ENCODE measurements at places on chromosomes 4 and X.

GRCh38 chr4:156983366-156983765, 11.8 kb upstream of the PDGFC start:
- DNase-seq = no peak

DNA sequence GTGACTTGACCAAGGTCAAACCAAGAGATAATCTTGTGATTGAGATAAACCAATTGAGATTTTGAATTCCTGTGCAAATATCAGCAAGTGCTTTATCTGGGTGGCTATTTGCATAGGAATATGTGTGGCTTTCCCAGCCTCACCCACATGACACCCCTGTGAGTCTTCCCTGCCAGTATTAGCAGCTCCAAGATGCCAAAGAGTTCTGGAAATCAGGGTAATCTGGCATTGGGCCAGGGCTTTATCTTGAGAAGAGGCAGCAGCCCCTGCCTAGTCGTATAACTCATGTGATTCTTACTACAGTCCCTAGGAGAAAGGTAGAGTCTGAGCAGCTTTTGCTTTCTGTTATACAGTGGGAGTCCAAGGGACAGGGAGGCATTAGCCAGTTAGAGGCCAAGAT, 87.7 kb downstream of the RLIM start:
- DNase-seq = no peak

DNA sequence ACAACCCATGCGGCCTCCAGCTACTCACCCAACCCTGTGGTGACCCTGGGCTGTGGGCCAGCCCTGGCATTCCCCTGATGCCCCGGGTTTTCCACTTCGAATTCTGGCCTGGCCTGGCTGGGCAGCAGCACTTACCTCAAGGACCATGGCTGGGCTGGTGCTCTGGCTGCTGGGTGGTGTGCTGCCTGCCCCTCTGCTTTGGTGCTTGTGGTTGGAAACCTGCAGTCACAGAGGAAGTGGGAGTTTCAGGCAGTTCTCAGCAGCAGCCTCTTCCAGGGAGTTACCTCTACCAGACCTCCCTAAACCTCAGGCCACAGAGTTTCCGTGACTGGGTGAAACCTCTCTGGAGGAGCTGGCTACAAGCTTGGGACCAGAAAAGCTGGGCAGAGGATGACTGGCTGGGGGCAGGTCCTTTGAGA, at the start of gene CXCR3:
Gene CXCR3, minus strand, starts transcription at position 209 of the 419 bp plus-strand sequence. Its CDS starts 62 bp downstream, at position 147.
- DNase-seq = peak; percentile 58

- DNase-seq = no peak
Observed at GRCh38 chrX:82711457-82711856, 796.6 kb upstream of the POU3F4 start.

GRCh38 chr4:53592122-53592521, 836 bp upstream of the LNX1 start:
- no peak for DNase-seq

GRCh38 chr4:87717276-87718031, 67.4 kb downstream of the DMP1 start:
- no peak for DNase-seq

- no peak for DNase-seq
Observed at GRCh38 chr4:48133669-48134068, 381 bp downstream of the TXK start.

DNA sequence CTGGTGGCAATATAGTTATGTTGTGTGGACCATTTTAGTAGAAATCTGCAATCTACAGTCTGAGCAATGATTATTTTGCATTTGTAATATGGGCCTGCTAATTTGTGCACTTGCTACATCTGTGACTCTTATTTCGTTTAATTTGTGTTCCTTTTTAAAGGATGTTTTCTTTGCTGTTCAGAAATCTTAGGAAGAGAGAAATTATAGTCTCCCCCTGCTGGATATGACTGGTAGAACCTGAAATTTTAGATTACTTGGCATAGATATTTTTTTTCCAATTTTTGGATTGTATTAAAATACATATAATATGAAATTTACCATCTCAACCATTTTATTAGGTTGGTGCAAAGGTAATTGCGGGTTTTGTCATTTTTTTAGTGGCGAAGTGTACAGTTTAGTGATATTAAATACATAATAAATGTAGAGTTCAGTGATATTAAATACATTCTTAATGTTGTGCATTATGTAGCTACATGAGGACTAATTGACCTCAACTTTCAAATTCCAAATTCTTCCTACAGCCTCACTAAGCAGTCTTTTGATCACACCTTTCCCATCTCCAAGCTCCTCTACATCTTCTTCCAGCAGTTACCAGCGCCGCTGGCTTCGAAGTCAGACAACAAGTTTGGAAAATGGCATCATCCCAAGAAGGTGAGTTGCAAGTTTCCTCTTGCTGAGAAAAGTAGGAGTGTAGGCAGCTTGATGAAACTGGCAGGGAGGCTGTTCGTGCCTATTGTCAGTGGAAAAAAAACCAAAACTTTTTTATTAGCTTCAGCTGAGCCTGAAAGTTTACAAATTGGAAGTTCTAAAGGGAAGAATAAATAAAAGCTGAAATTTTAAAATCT, 82.2 kb downstream of the FNIP2 start:
- peak; percentile 47 for DNase-seq

- DNase-seq = no peak
Observed at GRCh38 chr4:143382596-143382995, 45.9 kb downstream of the GAB1 start.

DNA sequence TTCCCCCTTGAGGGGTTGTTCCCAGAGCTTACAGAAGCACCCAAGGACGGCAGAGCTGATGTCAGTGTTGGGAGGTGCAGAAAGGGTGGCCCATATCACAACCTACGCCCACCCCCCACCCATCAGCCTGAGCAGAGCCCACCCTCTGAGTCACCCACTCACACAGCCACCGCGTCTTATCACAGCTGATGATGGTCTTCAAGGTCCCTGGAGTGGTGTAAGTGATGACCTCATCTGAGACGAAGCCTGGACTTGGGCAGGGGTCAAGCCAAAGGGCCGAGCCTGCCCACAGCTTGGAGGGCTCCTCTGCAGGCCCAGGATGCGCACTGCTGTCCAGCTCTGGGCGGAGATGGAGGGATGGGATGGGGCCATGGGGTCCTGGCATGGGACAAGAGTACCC, 3.0 kb upstream of the HTRA3 start:
- no peak for DNase-seq

- no peak for DNase-seq
Observed at GRCh38 chr4:148064451-148064850, 332.6 kb downstream of the ARHGAP10 start.

GRCh38 chr4:19324184-19324583, 927.5 kb upstream of the SLIT2 start:
- no peak for DNase-seq

DNA sequence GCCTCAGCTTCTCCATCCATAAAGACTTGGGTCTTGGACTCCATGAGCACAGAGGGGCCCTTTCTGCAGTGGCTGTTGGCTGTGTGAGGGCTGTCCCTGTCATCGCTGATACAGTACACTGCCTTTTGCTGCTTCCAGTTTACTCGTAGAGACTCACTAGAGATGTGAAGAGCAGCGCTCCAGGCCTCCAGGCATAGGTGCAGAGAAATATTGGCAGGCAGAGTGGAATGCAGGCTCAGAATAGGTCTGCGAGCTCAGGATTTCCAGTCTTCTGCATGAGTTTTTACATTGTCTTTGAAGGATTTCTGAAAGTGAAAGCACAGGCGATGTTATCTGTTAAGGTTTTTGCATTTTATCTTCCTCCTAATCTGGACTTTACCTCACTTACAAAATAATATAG, 97.4 kb downstream of the AASDH start:
- no peak for DNase-seq

DNA sequence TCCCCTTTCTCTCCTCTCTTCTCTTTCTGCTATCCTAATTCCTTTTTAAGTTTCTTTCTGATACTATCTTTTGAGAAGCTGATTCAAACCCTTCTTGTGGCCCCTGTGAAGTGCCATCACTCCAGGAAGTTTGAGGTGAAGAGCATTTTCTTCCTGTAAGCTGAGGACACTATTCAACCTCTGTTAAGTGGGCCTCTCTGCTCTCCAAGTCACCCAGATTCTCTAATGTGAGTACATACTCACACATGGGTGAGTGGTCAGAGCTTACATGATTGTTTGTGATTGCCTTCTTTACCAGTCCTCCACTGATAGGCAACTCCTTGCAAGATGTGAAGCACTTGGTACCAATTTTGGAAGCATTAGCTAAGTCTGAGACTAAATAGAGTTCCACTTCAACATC, 18.4 kb upstream of the SMIM10L2A start:
- DNase-seq = no peak

DNA sequence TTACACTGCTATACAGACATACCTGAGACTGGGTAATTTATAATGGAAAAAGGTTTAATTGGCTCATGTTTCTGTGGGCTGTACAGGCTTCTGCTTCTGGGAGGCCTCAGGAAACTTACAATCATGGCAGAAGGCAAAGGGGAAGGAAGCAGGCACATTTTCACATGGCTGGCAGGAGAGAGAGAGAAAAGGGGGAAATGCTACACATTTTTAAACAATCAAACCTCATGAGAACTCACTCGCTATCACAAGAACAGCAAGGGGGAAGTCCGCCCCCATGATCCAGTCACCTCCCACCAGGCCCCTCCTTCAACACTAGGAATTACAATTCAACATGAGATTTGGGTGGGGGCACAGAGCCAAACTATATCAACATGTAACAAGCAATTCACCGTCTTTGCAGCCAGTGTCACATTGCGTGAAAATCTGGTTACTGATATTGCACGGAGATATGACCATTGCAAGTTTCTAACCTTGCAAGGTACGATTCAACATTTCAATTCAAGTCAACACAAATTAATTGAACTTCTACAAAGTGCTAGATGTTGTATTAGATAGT, 61.7 kb upstream of the RELL1 start:
- DNase-seq = no peak

DNA sequence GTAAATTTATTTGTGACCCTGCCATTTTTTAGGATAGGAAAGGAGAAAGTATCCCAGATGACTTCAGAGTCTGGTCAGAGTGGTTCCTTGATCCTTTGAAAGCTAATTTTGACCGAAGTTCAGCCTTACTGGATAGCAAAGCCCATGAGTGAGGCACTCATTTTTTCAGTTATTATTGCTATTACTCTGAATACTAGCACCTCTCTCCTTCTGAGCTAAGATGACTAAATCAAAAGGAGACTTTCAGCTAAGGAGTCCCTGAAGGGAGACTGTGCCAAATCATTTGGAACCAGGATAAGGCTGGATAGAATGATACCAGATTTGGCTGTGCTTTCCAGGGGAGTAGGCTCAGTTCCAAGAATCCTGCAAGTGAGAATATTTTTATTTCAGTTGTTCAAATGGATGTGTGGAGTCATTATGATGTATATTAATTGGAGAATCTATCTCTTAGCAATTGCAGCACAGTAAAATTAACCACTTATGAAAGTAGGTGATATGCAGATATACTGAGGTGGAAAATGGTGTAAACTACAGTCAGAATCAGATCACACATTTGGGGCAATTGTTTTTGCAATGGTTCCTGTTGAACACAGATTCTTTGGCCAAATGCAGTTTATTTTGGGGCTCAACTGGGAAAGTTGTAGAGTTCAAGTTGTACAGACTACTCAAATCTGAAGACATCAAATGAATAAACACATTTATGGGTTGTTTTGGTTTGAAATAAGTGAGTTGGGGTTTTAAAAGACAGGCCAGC, 1.2 kb downstream of the P2RY10 start:
- DNase-seq = no peak

GRCh38 chrX:24777660-24778059, 83.9 kb downstream of the POLA1 start:
- DNase-seq = no peak

- DNase-seq = peak; percentile 53
Observed at GRCh38 chr4:108172753-108173598, 4.2 kb upstream of the LEF1 start.

DNA sequence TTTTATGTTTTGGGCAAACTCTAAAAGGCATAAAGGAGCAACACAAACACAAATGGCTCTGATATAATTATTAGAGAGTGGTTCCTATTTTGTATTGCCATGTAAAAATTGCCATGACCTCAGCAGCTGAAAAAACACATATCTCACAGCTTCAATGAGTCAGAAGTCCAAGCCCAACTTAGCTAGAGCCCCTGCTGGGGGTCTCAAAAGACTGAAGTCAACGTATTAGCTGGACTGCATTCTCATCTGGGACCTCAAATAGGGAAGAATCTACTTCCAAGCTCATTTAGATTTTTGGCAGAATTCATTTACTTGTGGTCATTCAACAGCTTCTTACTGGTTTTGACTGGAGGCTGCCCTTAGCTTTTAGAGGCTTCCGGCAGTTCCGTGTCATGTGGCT, 47.4 kb downstream of the FREM3 start:
- no peak for DNase-seq

GRCh38 chr4:110268790-110269189, 70.4 kb upstream of the ELOVL6 start:
- no peak for DNase-seq

DNA sequence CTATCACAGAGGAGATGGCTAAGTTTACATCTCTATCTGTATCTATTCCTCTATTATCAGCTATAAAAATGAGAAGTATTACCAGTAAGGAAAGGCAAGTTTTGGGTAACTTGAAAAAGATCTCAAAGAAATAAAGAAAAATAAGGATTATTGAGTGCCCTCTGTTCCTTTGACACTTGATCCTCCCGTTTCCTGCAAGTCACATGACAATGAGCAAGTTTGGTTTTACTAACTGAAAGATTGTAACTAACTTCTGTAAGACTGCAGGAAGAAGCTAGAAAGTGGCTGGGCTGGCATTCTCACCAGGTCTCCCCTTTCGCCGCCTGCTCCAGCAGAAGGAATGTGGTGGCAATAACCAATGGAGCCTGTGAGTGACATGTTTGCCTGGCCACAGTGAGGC, 59.2 kb downstream of the ARHGAP24 start:
- DNase-seq = no peak

DNA sequence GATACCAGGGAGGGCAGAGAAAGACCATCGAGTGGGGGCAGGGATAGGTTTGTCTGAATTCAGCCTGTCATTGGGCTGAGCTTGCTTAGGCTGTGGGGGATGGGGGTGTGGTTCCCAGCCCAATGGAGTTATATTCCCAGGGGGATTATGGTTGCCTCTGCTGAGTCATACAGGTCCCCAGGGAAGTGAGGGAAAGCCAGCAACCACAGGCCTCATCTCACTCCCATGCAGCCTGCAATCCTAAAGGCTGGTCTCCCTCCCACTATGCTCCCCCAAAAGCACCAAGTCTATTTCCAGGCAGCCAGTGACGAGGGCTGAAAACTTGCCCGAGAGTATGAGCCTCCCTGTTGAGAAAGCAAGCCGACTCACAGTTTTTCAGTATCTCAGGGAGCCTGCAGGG, 39.3 kb downstream of the AFM start:
- no peak for DNase-seq

GRCh38 chr4:128950796-128951195, 141.3 kb downstream of the JADE1 start:
- no peak for DNase-seq

GRCh38 chrX:53449632-53450031, 15.5 kb upstream of the HSD17B10 start:
- DNase-seq = no peak

DNA sequence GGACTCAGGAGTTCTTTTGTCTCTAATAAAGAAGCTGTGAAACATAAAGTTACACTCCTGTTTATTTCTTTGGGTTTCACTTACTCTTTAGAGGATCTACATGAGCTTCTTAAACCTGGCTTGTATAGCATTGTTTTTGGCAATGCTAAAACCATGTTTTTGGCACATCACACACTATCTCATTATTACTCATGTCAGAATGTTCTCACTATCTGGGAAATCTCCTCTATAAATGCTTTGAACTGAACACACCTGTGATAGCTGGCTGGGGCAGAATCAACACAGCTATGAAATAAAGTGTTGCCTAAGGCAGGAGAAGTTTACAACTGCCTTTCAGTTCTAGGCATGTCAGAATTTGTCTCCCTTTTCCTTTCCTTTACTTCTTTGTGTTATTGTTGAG, 52.6 kb downstream of the SULT1B1 start:
- no peak for DNase-seq

- no peak for DNase-seq
Observed at GRCh38 chrX:18017411-18017810, 156.3 kb upstream of the RAI2 start.

Data from CD4-positive, alpha-beta T cell treated with Interleukin-2 at 100 ng/mL for 4 hours (primary cell).